ENCODE measurements at places on chromosomes 2 and 18.

DNA sequence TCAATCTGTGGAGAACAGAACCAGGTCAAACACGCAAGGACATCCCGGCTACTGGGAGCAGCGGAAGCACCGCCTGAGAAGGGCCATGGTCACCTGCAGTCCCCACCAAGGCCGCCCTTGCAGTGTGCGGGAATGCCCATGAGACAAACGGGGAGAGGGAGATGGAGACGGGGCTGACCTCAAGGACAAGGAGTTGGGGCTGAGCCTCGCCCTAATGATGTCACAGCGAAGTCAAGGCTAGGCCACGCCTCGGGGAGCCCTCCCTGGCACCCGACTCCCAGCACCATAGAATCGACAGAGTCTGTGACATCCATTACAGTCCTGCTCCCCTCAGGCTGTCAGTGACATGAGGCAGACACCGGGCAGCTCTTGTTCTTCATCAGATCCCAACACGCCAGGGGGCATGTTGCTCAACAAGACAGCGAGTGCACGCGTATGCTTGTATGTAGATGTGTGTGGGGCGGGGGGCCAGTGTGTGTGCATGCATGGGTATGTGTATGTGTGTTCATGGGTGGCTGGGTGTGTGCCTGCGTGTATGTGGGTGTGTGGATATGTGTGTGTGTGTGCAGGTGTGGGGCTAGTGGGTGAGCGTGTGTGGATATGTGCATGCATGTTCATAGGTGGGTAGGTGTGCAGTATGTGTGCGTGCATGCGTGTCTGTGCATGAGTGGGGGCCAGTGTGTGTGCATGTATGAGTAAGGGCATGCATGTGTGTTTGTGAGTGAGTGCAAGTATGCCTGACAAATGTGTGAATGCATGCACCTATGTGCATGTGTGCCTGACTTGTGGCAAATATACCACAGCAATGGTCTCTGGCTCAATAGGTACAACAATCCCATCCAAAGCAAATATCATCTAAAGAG lies 57.0 kb downstream of the ANKMY1 start:
- DNase-seq: no peak

DNA sequence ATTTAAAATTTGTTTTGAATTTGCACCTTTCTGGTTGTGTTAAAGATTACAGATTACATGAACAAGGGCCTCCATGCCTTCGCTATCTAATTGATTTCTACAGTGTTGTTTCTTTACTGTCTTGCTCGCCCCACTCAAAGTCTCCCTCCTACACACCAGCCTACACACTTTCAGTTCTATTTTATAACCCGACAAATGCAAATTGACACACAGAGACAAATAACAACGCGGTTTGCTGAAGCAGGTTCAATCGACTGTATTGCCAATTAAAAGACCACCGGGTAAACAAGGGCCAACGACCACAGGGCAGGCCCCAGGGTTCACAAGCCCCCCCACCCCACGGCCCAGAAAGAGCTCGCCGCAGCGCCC lies 869 bp downstream of the STARD7 start:
- no peak for DNase-seq

- no peak for DNase-seq
These were observed 13.7 kb downstream of the TRAPPC8 start for GRCh38 chr18:31929273-31929672.

- DNase-seq: no peak
These were observed 296.5 kb upstream of the THSD7B start for GRCh38 chr2:136468799-136469369.

DNA sequence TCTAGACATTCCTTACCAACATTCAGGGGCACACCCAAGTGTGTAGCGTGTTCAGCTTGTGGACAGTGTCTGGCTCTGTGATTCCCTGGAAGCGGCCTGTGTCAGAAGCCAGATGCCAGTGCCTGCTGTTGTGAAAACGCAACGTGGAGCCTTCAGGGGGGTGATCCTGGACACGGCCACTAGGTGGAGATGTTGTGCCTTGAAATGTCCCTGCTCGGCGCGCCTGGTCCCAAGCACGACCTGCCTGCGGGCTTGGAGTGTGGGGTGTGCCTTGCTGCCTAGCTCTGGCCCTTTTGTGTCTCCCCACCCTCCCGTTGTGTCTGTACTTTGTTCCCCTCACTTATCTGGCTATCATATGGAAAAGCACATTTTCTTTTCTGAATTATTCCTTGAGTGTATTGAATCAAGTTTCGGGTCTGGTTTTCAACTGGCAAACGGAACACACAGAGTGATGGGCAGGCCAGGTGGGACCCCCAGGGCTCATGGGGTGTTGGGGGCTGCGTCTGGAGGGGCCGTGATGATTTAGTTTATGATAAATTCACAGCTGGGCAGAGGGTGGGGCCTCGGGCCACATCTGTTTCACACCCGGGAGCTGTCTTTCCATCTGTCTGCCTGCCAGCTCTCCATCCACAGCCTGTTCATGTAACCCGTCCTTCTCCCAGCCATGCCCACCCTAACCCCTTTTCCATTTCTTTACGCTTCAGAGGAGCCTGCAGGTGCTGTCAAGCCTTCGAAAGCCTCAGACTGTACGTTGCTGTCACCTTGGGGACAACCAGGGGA lies 95.5 kb downstream of the DYSF start:
- DNase-seq: peak; percentile 91

DNA sequence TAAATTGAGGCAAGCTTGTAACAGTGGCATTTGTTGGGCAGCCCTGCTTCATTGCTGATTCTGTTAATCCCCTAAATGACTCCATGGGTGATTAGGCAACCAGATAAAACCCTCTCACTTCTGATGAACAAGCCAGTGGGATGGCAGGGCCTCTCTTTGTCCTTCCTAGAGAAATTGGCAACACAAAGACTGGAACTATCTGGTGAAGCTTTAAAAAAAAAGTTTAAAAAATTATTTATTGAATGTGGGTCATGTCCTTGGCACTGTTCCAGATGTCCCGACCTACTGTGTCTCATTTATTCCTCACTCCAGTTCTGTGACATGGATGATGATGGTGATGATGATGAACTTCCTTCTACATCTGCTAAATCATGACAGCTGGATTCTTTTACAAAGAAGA lies 30.8 kb downstream of the NRP2 start:
- no peak for DNase-seq

- DNase-seq: peak; percentile 73
These were observed 303.7 kb upstream of the EPAS1 start for GRCh38 chr2:45993476-45993991.

DNA sequence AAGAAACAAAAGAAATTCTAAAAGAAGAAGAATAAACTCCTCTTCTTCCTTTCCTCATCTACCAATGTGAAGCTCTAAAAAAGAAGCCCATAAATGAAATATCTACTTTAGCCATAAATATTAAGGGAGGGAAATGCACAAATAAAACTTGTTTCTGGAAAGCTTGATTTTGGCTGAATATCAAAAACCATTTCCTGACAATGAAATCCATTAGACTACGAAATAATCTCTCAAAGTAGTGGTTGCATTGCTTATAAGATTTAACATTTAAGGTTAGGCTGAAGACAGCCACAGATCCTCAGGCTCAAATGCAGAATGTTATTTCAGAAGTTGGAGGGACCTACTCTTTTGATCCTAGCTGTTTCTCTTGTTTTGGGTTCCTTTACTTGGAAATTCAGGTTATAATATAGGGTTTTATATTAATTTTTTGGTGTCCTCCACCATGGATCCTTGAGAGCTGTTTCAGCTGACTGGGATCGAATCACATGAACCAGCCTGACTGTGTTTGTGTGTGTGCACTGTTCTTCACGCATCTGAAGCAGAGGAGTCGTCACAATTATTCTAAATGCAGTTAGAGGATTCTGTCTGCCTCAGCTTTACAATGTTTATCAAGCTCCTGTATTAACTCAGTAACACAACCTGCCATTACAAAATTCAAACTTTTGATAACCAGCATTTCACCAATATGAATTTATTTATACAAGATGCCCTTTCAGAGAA lies 474.8 kb downstream of the ARHGAP15 start:
- DNase-seq: no peak

DNA sequence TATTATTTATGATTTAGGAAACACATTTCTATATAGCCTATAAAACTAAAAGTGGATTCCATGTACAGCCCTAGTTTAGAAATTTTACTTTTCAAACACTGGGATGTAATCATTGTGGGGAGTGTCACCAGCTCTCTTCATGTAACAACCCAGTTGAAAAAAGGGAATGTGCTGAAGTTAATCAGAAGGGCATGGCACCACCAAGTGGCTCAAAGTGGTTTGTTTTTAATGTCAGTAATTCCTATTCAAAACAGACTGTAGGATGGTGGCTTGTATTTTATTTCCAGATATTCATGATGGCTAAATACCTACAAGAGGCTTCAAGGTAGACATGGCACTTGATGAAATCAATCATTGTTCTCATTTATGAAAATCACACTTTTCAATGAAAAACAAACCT lies 58.1 kb upstream of the TMEM182 start:
- peak; percentile 48 for DNase-seq

- no peak for DNase-seq
These were observed 4.0 kb downstream of the NOP58 start for GRCh38 chr2:202269585-202269984.

DNA sequence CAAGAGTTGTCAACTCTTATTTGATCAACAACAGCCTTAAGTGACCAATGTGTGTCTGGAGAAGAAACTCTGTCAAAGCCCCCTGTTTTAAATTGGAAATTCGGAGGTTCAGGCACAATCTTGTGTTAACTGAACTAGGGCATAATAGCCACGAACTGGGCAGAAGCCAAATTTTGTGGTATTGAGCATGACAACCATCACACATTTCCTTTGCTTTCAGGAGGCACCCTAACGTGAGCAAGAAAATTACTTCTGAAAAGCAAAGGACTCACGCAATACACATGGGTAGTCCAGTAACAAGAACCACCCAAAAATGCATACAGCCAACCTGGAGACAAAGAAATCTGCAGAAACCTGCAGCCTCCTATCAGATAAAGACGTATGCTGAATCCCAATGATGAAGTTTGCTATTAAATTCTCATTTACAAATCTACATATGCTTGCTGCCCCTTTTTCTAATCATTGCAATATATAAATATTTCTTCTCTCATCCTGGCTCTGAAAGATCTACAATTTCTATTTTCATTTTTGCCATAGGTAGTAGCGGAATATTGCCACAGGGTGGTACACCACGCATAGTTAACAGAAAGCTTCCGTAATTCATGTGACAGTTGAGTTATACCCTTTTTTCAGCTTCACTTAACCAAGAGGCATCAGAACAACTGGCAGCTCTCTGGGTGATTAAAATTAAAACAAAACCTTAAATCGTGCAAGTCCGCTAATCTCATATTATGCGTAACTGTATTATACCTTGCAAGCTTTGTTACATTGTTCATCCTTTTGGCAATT lies 495.8 kb downstream of the NRXN1 start:
- peak; percentile 18 for DNase-seq

DNA sequence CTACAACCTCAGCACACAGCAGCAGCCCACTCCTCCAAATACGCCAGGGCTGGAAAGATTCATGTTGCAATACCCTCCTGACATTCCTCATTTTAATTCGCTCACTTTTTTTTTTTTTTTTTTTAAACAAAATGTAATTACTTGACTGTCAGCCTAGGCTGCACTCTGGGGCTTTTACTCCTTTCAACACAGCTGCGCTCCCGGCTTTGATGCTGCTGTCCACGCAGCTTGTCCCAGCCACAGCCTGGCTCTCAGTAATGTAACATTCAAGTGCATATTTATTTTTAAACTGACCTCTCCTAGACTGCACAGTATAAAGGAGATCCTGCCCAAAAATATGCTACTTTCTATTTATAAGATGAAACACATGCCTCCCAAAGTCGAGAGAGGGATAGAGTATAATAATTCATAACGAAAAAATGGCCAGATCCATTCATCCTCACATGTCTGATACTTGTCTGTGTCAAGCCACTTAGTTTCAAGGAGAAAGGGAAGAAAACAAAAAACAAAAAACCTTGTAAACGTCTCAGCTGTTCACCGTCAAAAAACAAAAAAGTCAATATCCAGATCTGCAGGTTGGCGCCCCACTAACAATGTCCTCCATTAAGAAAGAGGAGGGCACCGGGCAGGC lies 949 bp downstream of the CDC42EP3 start:
- DNase-seq: no peak

- no peak for DNase-seq
These were observed 56.4 kb downstream of the ZFP36L2 start for GRCh38 chr2:43169987-43170386.

GRCh38 chr2:211204456-211204855 lies 648.1 kb downstream of the CPS1 start:
- DNase-seq: no peak

- DNase-seq: no peak
These were observed 381.2 kb downstream of the LPIN1 start for GRCh38 chr2:12127638-12128037.

DNA sequence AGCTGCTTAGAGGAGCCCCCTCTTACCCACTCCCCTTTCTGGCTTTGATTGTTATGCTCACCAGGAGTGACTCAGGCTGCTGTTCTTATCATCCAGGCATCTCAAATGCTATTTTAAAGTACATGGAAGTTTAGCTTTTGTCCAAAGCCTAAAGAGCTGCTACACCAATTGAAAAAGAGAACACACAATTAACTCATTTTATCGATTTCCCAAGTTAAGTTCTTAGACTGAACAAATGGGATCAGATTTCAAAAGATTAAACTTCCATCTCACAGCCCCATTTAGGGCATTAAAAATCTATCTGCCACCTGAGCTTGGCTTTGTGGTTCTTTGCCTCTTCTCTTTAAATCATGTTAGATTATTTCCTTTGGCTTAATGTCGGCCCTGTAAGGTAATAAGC lies 81.2 kb downstream of the MYO5B start:
- DNase-seq: no peak

DNA sequence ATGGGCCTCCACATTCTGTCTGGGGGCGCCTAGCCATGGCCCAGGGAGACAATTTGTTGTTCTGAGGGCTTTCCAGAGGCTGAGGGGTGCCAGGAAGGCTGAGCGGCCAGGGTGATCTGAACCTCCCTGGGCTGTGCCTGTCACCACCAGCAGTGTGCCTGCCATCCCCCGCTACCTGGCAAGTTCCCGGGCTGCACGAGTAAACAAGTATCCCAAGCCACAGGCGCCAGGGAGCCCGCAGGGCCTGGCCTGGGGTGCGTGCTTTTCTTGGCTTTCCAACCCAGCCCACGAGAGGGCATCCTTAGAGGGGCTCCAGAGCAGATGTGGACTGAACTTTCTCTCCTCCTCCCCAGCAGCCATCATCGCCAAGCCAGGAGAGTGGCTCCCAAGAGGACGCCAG lies 35.1 kb upstream of the B3GNT7 start:
- DNase-seq: no peak

DNA sequence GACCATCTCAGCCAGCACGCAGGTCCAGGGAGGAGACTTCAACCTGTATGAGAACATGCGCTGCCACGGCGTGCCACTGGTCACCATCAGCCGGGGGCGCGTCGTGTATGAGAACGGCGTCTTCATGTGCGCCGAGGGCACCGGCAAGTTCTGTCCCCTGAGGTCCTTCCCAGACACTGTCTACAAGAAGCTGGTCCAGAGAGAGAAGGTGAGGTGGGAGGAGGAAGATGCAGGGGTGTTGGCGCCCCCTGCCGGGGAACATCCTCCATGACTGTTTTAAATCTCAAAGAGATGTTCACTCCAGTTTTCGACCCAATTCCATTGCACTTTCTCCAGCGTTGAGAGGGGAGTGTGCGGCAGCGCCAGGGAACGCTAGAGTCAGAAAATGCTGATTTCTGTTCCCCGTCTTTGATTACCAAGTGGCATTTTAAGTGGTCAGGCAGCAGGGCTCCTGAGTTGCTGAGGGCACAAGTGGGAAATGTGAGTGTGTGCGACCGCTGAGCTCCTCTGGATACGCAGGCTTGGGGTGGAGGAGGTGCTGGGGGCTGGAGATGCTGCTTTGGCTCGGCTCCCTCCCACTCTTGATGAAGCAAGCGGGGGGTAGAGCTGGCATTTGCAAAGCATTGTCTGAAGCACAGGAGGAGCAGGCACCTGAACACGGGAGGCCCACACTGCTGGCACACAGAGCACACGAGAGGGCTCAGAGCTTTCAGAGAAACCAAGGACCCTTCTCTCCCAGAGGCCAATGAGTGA lies 27.7 kb upstream of the MAPRE3 start:
- DNase-seq: peak; percentile 70
